ENCODE measurements at places on chromosomes 7 and 10.

DNA sequence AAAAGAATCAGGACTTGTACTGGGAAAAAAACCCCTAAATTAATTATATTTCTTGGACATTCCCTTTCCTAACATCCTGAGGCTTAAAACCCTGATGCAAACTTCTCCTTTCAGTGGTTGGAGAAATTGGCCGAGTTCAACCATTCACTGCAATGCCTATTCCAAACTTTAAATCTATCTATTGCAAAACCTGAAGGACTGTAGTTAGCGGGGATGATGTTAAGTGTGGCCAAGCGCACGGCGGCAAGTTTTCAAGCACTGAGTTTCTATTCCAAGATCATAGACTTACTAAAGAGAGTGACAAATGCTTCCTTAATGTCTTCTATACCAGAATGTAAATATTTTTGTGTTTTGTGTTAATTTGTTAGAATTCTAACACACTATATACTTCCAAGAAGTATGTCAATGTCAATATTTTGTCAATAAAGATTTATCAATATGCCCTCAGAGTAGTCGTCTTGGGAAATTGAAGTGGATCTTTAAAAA is 6.6 kb downstream of the EMX2 start:
- DNase-seq: no peak

GRCh38 chr10:128027822-128028507 is 98.3 kb downstream of the MKI67 start:
- no peak for DNase-seq

DNA sequence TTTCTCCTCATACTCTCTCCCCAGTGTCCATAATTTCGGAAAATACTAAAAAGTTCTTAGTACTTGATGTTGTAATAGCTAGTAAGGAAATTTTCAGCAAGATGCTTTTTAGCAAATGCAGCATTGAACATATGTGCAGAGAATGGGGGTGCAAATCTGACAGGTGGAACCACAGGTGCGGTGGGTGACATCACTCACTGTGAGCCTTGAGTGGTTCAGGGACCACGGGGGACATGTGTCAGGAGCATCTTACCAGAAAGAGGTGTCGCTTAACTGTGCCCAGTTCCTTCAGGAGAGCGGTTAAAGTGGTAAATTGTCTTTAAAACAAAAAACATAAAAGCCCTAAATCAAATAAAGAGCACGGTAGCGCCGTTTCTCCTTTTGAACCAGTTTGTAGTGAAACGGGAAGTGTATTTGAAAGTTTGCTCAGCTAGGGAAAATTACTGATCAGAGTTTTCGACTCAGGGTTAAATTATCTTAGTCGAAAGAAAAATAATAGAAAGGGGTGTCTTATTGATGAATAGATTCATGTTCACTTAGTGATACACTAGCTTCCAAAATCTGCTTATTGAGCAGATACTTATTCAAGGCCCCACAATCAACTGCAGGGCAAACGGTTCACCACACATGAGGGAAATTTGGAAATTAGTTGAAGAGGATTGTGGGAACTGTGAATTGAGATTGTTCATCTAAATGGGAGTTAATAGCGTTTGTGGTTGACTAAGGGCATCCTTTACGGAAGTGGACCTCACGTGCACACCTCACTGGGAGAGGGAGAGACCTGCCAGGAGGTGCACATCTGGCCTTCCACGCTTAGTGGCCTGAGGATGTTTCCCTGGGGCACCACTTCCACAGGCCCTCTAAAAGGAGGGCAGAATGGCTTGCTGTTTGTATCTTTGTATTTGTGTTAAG is 12.7 kb downstream of the CUL1 start:
- no peak for DNase-seq

DNA sequence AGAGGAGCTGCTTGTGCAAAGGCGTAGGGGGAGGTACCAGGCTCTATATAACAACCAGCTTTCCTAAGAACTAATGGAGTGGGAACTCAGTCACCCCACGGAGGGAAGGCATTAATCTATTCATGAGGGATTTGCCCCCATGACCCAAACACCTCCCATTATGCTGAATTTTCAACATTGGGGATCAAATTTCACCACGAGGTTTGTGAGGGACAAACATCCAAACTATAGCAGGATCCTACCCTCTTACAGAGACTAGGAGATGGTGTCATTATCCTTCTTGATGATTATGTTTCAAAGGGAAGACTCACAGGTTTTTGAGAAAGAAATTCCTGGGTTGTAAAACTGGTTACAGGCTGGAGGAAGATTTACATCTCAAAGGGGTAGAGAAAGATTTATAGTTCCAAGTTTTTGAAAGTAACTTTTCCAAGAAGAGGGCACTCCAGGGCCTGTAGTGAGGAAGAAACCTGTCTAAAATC is 295.0 kb upstream of the DKK1 start:
- no peak for DNase-seq

- DNase-seq: no peak
These were observed 42.8 kb downstream of the WIPI2 start for GRCh38 chr7:5232874-5233273.

- DNase-seq: no peak
These were observed 116.4 kb downstream of the BMS1 start for GRCh38 chr10:42899036-42899435.

GRCh38 chr7:50628434-50629084 is 63.4 kb upstream of the DDC start:
- DNase-seq: no peak

GRCh38 chr10:21873198-21873597 is 130.3 kb downstream of the DNAJC1 start:
- DNase-seq: no peak

GRCh38 chr7:35463176-35463700 is 209.3 kb upstream of the TBX20 start:
- DNase-seq: no peak

DNA sequence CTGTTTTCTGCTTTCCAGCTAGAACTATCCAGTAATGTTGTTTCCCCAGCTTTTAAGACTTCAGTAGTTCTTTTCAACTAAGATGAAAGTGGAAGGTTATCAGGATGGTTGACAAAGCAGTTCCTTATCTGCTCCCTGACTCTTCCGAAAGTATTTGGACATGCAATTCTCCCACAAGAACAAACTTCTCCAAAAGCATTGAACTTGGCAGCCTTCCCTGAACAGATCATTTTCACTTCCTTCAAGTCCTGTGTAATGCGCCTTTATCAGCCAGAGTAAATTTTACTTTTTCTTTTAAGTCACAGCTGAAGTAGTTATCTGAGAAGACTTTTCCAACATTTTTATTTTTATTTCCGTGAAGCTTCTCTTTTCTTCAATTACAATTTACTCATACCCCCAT is 39.7 kb downstream of the CDC14C start:
- no peak for DNase-seq

GRCh38 chr10:22681783-22682183 is 32.6 kb downstream of the PIP4K2A start:
- peak; percentile 74 for DNase-seq

GRCh38 chr7:30627026-30627425 is 32.3 kb downstream of the GARS1 start:
- DNase-seq: no peak

- DNase-seq: no peak
These were observed 44.5 kb upstream of the LBX1 start for GRCh38 chr10:101273741-101274140.

DNA sequence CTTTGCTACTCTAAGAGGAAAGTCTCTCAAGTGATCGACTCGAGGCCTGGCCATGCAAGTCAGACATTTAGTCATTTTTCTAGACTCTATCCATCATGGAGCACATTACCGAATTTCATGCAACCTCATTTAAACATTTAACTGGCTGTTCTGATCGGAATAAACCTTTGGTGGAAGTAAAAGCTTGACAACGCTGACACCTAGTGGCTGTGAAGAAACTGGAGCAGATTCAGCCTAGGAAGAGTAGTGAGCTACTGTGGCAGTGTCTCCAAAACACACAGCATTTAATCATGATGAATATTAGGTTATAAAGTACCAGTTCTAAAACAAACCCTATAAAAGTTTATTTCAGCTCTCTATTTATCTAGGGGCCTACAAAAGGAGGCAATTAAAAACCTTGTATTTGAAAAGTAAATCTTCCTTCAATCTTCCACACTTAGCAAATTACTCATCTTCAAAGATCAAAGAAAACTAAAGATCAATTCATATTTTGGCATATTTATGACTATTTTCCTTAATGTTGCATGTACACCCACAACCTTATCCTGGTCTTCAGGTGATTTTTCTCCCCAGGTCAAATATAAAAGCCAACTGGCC is 175.0 kb downstream of the CTNNA3 start:
- DNase-seq: peak; percentile 28

DNA sequence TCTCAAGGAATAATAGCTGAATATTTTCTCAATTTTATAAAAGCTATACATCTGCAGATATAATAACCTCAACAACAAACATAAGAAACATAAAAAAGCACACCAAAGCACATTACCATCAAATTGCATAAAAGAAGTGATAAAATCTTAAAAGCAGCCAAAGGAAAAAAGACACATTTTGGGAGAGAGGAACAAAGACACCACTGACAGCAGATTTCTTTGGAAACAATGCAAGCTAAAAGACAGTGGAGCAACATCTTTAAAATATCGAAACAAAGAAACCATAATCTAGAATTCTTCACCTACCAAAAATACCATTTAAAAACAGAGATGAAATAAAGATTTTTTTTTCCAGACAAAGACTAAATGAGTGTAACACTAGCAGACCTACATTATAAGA is 55.7 kb upstream of the TEX47 start:
- DNase-seq: no peak

DNA sequence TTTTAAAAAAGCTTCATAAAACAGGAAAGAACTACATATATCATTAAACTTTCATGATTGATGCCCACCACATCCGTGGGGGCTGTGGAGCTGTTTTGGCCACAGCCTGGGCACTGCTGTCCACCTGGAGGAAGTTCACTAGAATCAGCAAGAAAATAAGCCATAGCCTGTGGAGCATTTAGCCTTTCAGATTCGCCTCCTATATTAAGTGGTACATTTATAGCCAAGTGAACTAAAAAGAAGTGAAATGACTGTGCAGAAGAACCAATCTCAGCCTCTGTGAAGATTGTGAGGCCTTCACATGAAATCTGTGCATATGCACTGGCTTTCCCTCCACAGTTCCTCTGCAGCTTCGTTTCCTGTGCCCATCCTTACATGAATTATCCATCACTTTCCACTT is 23.5 kb downstream of the WNT16 start:
- DNase-seq: no peak

GRCh38 chr7:47521011-47521795 is 60.7 kb downstream of the TNS3 start:
- no peak for DNase-seq

Data from AG08395 (cell line).